Pancreas (tissue), 10 donors: ENCODE measurements at places on chromosomes 4 and X.

DNA sequence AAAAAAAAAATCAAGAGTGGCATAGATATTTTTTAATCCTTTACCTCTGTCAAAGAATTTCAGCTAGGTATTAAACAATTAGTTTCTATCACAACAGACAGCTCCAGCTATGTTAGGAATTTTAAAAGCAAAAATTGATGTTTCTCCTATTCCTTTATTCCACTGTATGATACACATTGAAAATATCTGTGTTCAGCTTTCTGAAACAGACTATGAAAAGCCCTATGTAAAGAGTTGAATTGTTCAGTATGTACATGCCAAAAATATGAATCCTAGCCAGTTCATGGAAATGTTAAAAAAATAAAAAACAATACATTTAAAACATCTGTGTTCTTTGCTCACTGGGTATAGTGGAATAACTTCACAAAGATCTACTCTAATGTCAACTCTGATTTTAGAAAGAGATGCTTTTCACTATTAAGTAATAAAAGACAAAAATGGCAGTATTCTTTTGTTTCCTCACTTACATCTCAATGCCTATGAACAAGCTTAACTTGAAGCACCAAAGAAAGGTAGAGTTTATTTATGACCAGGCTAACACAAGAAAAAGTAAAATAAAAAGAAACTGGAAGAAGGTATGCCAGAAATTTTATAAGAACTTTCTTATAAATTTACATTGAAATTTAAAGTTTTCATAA lies 32.1 kb downstream of the FBXW7 start:
- no peak for DNase-seq

DNA sequence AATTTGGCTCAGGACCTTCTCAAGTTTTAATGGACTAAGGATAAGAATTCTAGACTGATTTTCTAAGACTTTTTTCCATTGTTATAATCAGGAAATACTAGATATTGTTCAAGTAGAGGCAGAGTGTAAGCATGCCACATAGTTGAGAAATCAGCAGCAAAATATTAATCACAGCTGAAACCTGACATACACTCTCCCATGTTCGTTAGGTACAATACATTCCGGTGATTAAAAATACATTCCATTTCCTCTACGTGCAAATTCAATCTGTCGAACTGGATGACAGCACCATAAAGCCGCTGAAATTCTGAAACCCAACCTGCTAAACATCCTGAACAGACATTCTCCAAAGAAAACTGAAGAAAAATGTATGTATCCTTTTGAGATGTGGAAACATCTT lies 587.6 kb upstream of the DIPK2B start:
- no peak for DNase-seq

- peak; percentile 53 for DNase-seq
Measured at GRCh38 chrX:119482481-119483480, 14.5 kb downstream of the SLC25A5 start.

DNA sequence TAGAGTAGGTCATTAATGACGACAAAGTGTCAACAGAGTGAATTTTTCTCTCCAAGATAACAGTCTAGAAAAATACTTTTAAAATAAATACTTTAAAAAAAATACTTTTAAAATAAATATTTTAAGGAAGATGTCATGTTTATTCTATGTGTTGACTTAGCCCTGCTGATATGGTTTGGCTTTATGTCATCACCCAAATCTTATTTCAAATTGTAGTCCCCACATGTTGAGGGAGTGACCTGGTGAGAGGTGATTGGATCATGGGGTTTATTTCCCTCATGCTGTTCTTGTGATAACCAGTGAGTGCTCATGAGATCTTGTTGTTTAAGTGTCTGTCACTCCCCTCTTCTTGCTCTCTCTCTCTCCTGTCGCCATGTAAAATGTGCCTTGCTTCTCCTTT lies 754.9 kb upstream of the SLIT2 start:
- DNase-seq, result no peak

DNA sequence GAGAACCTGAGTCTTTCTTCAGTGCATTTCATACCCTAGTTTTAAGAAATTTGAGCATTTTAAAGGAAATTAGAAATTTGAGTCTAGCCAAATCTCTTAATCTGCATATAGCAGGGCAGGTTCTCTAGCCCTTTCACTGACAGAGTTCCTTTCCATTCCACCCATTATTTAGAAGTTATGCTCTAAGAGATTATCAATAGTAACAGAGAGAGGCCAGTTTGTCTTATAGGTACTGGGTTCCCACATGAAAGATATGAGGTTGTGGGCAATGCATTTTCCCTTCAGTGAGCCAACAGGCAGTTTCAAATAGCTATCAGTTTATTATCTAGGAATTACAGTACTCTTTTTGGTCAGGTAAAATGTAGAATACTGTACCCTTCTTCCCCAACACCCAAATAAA lies 7.3 kb upstream of the GALNT7 start:
- DNase-seq, result no peak

DNA sequence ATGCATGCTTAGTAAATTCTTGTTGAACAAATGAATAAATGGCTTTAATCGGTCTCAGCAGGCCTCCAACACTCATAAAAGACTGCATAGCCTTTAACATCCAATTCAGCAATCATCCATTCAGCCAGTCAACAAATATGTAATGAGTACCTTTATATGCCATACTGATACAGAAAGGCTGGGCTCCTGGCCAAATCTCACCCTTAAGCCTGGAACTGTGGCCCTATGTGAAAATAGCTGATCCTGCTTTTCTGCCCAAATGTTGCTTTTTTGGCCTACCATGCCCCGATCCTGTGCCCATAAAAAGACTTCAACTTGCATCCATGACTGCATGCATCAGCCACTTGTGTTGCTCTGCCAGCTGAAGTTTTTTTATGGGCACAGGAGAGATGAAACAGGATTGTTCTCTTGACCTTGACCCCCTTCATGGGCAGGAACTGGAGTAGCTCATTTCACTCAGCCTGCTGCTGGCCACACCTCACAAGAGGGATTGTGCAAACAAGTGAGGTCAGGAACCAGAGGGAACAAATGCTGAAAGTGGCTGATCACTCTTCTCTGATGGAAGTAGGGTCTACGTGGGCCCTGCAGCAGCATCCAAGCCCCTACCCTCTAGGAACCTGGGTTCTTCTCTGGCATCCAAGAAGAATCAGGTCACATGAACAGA lies 75.6 kb downstream of the NPY1R start:
- DNase-seq, result no peak

GRCh38 chrX:118360429-118361125 lies 14.7 kb downstream of the WDR44 start:
- no peak for DNase-seq

DNA sequence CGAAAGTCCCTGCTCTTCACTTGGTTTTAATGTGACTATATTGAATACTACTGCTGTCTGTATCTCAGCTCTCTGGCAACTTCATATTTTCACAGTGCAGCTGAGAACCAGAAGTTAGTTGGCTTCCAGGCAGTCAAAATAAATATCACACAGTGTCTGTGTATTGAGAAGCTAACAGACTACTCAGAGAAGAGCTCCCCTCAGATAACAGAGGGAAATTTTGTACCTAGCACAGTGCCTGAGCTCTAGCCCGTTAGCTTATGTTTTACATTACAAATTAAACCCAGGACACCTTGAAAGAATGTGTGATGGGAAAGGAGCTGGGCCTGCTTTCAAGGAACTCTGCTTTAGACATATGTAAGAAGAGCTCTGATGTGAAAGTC lies 22.7 kb downstream of the JADE1 start:
- no peak for DNase-seq

- no peak for DNase-seq
Measured at GRCh38 chr4:159398236-159398638, 295.4 kb downstream of the RAPGEF2 start.

GRCh38 chrX:41759817-41760216 lies 35.8 kb downstream of the GPR82 start:
- DNase-seq, result no peak

- no peak for DNase-seq
Measured at GRCh38 chr4:184384056-184384809, 90.1 kb downstream of the IRF2 start.

- DNase-seq, result peak; percentile 80
Measured at GRCh38 chr4:80335554-80336358, at the start of gene CFAP299. Gene CFAP299 (plus strand): TSS chr4:80335730.

DNA sequence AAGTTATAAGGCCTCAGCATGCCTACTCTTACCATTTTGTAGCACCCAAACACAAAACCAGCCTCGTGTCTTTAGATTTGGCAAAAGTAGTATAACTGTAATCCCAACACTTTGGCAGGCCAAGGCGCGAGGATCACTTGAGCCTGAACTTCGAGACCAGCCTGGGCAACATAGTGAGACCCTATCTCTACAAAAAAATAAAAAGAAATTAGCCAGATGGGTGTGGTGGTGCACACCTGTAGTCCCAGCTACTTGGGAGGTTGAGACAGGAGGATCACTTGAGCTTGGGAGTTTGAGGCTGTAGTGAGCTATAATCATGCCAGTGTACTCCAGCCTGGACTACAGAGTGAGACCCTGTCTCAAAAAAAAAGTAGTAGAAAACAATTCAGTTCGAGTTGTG lies 17.6 kb downstream of the SYAP1 start:
- no peak for DNase-seq

- DNase-seq, result no peak
Measured at GRCh38 chr4:126583509-126583908, 1049.2 kb upstream of the INTU start.

DNA sequence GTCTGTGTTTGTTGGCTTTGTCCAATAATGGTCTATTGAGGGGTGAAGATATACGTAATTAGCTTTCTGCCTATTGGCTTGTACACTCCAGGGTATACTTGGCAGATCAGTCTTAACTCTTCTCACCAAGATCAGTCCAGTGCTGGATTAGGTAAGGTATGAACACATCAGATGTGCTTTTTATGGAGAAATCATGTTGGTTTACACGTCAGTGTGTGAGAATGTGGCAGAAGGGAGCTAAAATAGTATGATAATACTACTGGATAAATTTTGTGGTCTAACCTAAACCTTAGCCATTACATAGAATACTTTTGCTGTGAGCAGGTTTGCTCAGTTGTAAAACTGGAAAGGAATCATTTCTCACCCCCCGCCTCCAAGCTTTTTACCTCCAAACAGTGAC lies 4.2 kb downstream of the PDHA1 start:
- DNase-seq, result no peak

- no peak for DNase-seq
Measured at GRCh38 chrX:145751943-145752342, 65.7 kb upstream of the SLITRK2 start.

- no peak for DNase-seq
Measured at GRCh38 chrX:18687856-18688495, 16.1 kb upstream of the RS1 start.

- DNase-seq, result no peak
Measured at GRCh38 chr4:113187358-113187757, 137.9 kb downstream of the ANK2 start.

DNA sequence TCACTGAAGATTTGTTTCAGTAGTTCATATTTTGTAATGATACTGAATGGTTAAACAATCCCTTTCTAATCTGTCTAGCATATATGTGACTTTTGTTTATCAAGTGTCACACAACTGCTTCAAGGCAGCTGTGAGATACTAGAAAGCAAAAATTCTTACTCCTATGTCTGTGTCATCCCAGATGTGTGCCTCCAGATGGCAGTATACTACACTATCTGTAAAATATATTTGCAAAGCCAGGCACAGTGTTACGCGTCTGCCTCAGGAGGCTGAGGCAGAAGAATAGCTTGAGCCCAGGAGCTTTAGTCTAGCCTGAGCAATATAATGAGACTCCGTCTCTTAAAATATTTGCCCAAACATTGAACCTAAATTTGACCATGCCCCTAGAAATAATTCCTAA lies 4.0 kb downstream of the NUDT10 start:
- DNase-seq, result no peak

DNA sequence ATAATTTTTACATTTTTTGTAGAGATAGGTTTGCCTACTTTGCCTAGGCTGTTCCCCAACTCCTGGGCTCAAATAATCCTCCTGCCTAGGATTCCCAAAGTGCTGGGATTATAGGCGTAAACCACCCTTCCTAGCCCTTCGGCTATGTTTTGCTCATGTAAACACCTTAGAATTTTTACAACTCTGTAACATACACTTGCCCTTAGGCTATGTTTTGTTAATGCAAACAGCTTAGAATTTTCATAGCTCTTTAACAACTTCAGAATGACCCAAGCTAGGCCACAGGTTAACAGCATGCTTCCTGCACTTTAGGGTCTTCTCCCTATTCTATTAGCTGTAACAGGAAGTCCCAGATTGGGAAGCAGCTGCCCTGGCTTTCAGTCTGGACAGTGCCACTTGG lies 24.2 kb downstream of the KLHL15 start:
- DNase-seq, result no peak

GRCh38 chr4:150135134-150135772 lies 57.0 kb downstream of the DCLK2 start:
- DNase-seq, result no peak
